ENCODE measurements at places on chromosomes 3 and 15.

- no peak for DNase-seq
Measured at GRCh38 chr15:89475661-89476060, 20.7 kb downstream of the RHCG start.

- DNase-seq: no peak
Measured at GRCh38 chr3:147159141-147159540, 247.2 kb downstream of the ZIC4 start.

DNA sequence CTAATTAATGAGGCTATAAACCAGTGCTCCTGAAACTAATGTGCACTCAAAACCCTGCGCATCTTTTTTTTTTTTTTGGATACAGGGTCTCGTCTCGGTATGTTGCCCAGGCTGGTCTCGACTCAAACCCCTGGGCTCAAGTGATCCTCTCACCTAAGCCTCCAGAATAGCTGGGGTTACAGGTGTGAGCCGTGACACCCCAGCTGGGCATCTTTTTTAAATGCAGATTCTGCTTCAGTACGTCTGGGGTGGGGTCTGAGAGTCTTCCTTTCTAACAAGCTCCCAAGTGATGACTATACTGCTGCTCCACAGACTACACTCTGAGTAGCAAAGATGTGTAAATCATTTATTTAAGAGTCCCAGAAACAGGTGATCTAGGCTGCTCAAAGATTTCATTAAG is 73.0 kb downstream of the BFSP2 start:
- DNase-seq: no peak

- DNase-seq: no peak
Measured at GRCh38 chr15:23384371-23384770, 29.8 kb downstream of the GOLGA8S start.
